ENCODE measurements at places on chromosomes 16 and 17. TPM values are rescaled to one million over a fixed set of nuclear protein-coding genes. Genes with fewer than 3 reads are reported as not detected.
A peak's percentile ranks its signal among the peaks of the same experiment; 100 is the strongest.

DNA sequence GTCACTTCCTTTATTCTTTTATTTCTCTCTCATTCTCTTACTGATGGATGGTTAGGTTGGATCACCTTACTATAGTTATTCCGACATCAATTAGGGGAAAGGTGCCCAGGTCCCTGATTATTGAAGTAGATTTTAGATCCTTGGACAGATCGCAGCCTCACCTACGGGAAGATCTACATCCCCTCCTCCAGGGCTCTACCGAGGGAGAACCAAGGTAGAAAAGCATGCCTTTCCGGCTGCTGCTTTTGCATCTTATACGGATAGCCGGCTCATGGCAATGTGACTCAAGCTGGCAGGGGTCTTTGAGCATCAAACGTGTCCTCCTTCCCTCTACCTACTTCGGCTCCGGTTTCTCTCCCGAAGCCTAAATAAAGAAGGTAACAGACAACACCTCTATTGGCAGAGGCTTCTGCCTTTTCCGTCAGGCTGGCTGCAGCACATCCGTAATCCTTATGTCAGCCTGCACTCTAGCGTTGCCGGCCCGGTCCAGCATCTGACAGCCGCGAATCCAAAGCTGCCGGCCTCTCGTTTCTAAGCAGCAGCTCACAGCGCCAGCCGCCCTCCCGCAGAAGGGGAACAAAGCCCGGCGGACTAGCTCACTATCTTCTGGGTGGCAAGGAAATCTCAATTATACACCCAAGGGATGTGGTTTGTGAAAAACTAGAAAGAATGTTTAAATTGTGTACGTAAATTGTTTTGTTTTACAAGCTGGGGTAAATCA is 46.9 kb downstream of the IRX6 start:
- DNase-seq, result peak; percentile 73

- DNase-seq, result no peak
Measured at GRCh38 chr16:1075546-1075945, 3.0 kb downstream of the SSTR5 start.

- no peak for DNase-seq
Measured at GRCh38 chr16:89195521-89196171, 4.7 kb downstream of the SLC22A31 start.

DNA sequence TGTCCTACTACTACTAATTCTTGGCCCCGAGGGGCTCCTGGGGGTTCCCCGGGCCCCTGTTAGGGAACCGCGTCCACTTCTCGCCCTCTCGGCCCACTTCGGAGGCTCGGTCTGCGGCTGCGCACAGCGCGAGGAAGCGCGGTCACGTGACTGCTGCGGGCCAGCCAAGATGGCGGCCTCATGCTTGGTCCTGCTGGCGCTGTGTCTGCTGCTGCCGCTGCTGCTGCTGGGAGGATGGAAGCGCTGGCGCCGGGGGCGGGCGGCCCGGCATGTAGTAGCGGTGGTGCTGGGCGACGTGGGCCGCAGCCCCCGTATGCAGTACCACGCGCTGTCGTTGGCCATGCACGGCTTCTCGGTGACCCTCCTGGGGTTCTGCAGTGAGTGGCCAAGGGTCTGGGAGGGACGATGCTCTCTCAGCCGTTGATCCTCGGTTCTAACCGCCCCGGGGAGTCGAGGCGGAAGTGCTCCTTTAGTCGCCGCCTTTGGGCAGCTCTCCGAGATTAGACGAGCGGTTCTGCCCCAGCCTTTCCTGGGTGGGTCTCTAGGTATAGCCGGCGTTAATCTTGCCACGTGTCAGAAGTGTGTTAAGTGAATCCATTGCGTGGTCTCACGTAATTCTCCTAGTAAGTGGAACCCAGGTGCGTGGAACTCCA is at the start of gene ALG1:
ALG1 (plus strand) TSS at position 163 of the 653 bp plus-strand sequence; CDS start at position 170, 7 bp downstream.
- DNase-seq, result peak; percentile 95

The ZMYND15 gene
- 0.36 TPM for total RNA-seq

- DNase-seq, result no peak
Measured at GRCh38 chr17:69560987-69561441, 146.5 kb downstream of the MAP2K6 start.

DNA sequence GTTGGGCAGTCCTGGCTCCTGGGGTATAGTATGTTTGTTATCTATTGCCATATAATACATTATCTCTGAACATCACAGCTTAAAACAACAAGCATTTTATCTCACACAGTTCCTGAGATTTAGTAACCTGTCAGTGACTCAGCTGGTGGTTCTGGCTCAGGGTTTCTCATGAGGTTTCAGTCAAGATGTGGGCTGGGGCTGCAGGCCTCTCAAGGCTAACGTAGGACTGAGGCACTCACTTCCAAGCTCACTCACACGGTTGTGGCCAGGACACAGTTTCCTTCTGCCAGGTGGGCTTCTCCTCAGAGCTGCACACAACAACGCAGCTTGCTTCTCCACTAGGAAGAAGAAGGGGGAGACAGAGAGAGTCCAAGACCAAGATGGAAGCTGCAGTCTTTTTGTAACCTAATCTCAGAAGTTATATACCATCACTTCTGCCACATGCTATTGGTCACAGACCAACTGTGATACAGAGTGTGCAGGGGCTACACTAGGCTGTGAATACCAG is 10.3 kb upstream of the MED13 start:
- no peak for DNase-seq

The ZNF23 gene
- 3.9 TPM for total RNA-seq

The WFIKKN2 gene
- under 0.01 TPM for total RNA-seq

GRCh38 chr16:50478773-50479149 is 69.4 kb upstream of the NKD1 start:
- DNase-seq, result peak; percentile 30

GRCh38 chr16:83692224-83692623 is 115.6 kb upstream of the HSBP1 start:
- DNase-seq, result no peak
